Upper lobe of right lung (tissue), 1 donor: ENCODE measurements at places on chromosomes 11 and 22. TPM values are rescaled to one million over a fixed set of nuclear protein-coding genes. Genes with fewer than 3 reads are reported as not detected.

Gene SYTL2
- 36.5 TPM for total RNA-seq

DNA sequence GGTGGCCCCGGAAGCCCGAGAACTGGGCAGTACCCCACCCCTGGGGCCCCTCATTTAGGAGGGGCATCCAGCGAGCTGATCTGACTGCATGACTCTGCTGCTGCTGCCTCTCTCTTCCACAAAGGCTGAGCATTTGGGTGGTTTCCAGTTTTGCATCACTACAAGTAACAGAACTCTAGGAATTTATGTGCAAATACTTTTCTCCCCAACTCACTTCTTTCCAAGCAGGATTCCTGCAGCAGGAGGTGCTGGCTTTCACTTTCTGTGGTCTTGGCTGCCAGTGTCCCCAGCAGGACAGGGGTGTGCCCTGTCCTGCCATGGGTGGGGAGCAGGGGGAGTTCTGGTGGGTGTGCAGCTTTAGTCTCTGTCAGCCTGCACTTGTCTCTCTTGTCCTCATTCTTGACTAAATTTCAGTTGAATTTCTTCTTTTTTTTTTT lies 21.2 kb downstream of the UPB1 start:
- no peak overlapping the region for H3K27ac ChIP-seq
- H3K36me3 ChIP-seq: no peaks in the 10 kb centered on the region
- no peaks in the 10 kb centered on the region for H3K27me3 ChIP-seq
- peaks cover 18% of the 10 kb centered on the region for H3K4me1 ChIP-seq
- peak overlapping the region; percentile 5 for H3K4me3 ChIP-seq
- DNase-seq: no peak

GRCh38 chr11:87634331-87634730 lies 540.9 kb downstream of the RAB38 start:
- DNase-seq: no peak
- H3K36me3 ChIP-seq: no peaks in the 10 kb centered on the region
- no peaks in the 10 kb centered on the region for H3K27me3 ChIP-seq
- H3K4me3 ChIP-seq: no peak overlapping the region
- H3K4me1 ChIP-seq: no peaks in the 10 kb centered on the region
- no peak overlapping the region for H3K27ac ChIP-seq

Gene CLP1
- 11.7 TPM for total RNA-seq

DNA sequence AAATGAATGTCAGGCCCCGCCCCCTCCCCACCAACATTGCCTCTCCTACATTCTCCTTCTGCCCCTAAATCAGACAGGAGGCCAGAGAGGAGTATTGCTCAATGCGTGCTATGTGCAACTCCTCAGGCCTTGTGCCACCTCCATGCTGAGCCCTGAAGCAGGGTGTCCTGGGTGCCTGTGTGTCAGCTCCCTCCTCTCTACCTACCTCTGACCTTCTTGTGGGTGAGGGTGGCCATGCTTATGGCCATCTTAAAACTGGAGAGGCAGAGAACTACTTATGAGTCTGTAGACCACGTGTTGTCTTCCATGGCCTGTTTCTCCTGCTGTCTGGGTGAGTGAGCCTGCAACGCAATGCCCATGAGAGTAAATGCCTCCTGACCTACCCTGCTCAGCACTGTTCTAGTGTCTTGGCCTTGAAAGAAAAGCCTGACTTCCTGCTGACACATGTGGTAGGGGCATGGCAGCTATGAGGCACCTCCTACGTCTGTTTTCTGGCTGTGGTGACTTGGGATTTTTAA lies 10.5 kb downstream of the MCAM start:
- no peak overlapping the region for H3K4me3 ChIP-seq
- H3K4me1 ChIP-seq: no peaks in the 10 kb centered on the region
- peaks cover 58% of the 10 kb centered on the region for H3K36me3 ChIP-seq
- no peak overlapping the region for H3K27ac ChIP-seq
- H3K27me3 ChIP-seq: no peaks in the 10 kb centered on the region
- no peak for DNase-seq

GRCh38 chr11:61476371-61476770 lies 32.2 kb upstream of the LRRC10B start:
- no peaks in the 10 kb centered on the region for H3K36me3 ChIP-seq
- no peak overlapping the region for H3K4me3 ChIP-seq
- H3K27ac ChIP-seq: no peak overlapping the region
- H3K27me3 ChIP-seq: no peaks in the 10 kb centered on the region
- no peak for DNase-seq

- DNase-seq: no peak
- no peaks in the 10 kb centered on the region for H3K36me3 ChIP-seq
- no peak overlapping the region for H3K4me3 ChIP-seq
- no peak overlapping the region for H3K27ac ChIP-seq
- H3K4me1 ChIP-seq: no peaks in the 10 kb centered on the region
These were observed 50.2 kb upstream of the SPATA19 start for GRCh38 chr11:133895551-133895950.

- H3K4me3 ChIP-seq: no peak overlapping the region
- no peak for DNase-seq
- no peaks in the 10 kb centered on the region for H3K27me3 ChIP-seq
- no peak overlapping the region for H3K27ac ChIP-seq
- H3K36me3 ChIP-seq: no peaks in the 10 kb centered on the region
These were observed 22.0 kb upstream of the TLCD5 start for GRCh38 chr11:120303004-120303637.

DNA sequence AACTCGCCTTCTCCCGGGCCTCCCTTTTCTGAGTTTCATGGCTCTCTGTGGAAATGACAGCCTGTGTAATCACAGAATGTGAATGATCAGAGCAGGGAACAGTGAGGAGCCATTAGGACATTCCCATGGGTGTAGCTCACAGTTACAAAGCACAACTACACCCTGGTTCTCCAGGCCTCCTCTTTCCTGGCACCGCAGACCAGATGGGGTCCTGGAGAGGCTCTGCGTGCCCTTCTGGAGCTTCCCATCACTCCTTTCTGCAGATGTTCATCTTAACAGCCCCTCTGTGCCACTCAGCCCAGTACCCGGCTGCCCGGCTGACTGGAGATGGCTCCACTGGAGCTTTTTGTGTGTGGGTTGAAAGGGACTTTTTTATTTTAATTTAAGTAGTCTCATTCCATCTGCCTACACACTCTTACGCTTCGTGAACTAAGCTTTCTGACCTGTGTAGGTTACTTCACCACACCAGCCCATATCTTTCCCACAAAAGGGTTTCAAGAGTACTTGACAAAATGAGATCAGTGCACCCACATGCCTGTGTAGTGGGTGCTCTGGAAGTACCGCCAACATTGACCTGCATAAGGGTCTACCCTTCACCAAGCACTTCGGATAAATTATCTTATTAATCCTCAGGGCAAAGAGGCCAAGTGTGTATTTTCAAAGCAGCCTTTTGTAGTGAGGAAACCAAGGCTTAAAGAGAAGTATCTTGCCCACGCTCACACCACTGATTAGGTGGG lies 29.8 kb downstream of the SREBF2 start:
- H3K27me3 ChIP-seq: no peaks in the 10 kb centered on the region
- H3K27ac ChIP-seq: peak overlapping the region; percentile 28
- H3K36me3 ChIP-seq: peaks cover 14% of the 10 kb centered on the region
- peaks cover 8% of the 10 kb centered on the region for H3K4me1 ChIP-seq
- H3K4me3 ChIP-seq: no peak overlapping the region
- DNase-seq: no peak

DNA sequence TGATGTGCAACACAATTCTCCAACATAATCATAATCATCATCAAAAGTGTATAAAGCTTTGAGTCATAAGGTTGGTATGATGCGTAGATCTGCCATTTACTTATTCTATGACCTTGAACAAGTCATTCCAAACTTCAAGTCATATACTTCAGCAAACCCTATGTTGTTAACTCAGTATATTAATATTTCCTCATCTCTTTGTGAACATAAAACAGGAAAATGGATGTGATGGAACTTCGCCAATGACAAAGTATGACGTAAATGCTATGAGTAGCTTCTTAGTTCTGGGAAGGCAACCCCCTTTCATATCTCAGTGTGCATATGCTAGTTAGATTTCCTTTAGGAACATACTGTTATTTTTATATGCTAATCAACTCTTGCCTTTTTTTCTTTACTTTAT lies 102.7 kb upstream of the ANO3 start:
- H3K4me3 ChIP-seq: no peak overlapping the region
- no peak for DNase-seq
- no peak overlapping the region for H3K27ac ChIP-seq
- no peaks in the 10 kb centered on the region for H3K27me3 ChIP-seq
